CD4-positive, alpha-beta memory T cell (primary cell): ENCODE measurements at places on chromosomes 12 and 14. TPM values are rescaled to one million over a fixed set of nuclear protein-coding genes. Genes with fewer than 3 reads are reported as not detected.

The HNF1A gene
- polyA plus RNA-seq = not detected

The FAM222A gene
- 0.25 TPM for polyA plus RNA-seq

The CLECL1 gene
- polyA plus RNA-seq = 7.5 TPM

The OTUB2 gene
- polyA plus RNA-seq = 0.19 TPM

The CTSG gene
- not detected for polyA plus RNA-seq

- no peak for DNase-seq
Measured at GRCh38 chr14:36300337-36300736, 20.1 kb downstream of the MBIP start.

DNA sequence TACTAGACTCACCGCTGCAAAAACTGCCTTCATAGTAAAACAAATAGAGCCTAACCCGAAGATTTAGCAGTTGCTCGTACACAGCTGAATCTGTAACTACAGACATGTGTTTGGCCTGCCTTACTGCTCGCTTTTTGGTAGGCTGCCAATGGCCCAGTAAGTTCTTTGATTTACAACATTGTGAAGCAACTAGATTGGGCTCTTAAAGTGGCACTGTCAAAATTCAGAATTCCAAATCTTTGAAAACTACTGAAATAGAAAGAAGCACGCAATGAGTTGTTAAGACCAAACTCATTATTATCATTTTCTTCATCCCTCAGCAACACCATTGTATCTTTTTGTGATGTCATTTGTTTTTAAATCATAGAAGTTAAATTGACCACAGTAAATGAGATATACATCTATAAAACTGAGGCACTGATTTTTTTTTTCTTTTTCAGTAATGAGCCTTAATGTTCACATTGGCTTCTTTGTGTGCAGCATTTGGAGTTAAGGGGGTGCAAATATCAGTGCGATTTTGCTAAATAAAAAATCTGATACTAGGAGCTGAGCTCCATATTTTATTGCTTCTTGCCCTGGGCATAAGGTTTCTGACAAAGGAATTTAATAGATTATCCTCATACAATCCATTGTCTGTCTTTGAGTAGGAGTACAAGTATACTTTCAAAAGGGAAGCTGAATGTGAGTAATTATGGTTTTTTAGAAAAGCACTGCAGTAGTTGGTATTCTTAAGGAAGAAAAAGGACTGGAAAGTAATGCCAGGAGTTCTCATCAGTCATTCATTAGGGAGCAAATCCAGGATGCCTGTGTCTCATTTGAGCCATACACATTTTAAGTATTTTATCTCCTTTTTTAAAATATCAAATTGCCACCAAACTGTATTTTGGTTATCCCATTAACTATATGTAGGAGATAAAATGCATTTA is 138.5 kb downstream of the KICS2 start:
- DNase-seq = no peak

DNA sequence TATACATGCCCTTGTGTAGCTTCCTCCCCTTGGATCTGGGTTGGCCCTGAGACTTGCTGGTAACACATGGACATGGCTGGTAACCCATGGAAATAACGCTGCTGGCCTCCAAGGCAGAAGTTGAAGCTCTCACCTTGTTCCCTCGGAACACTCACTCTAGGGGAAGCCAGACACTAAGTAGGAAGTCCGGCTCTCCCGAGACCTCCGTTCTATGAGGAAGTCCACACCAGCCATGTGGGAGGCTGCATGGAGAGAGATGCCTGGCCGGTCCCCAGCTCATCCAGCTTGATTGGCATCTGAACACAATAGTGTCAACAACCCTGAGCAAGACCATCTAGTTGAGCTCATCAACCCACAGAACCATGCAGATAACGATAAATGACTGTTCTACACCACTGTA is 39.7 kb upstream of the VRK1 start:
- no peak for DNase-seq

DNA sequence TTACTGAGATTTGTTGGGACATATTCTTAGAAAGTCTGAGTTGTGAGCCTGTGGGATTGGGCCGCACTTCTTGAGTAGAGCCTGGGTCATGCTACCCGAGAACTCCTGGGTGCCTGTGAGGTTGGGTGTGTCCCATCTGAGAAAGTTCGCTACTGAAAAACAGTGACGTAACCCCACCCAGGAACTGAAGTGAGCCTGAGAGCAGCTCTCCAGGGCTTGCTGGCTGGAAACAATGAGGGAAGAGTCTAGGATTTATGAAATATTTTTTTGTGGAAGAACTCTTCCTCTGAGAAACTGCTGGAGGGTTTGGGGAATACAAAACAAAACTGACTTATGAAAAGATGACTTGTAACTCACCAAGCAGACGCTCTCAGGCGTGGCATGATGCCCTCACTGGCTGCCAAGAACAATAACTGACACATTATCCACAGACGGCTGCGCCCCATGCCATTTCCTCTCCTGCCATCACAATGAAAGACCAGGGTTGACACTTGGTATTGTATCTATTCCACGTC is 69.2 kb downstream of the RASSF3 start:
- peak; percentile 86 for DNase-seq

- DNase-seq = no peak
Measured at GRCh38 chr12:111457071-111457470, 51.3 kb downstream of the SH2B3 start.

GRCh38 chr14:20798318-20798717 is 4.3 kb downstream of the RNASE1 start:
- no peak for DNase-seq

GRCh38 chr12:52007158-52007921 is 594 bp downstream of the TAMALIN start:
- peak; percentile 79 for DNase-seq

- no peak for DNase-seq
Measured at GRCh38 chr12:108461058-108461660, 53.9 kb upstream of the FICD start.

DNA sequence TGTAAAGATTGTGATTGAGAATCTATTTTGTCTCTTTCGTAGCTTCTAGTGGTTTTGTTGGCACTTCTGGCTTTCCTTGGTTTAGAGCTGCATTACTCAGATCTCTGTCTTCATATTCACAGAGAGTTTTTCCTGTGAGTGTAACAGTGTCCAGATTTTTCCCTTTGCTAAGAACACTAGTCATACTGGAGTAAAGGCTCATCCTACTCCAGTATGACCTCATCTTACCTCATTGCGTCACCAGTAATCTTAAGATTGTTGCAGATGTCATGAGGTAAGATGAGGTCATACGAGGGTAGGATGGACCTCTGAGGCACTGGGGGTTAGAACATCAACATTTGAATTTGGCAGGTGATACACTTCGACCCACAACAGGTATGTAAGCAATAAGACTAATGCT is 461.2 kb downstream of the FLRT2 start:
- no peak for DNase-seq

GRCh38 chr12:58395056-58395455 is 453.7 kb downstream of the ATP23 start:
- no peak for DNase-seq

- no peak for DNase-seq
Measured at GRCh38 chr12:122040579-122041386, 19.1 kb downstream of the BCL7A start.

DNA sequence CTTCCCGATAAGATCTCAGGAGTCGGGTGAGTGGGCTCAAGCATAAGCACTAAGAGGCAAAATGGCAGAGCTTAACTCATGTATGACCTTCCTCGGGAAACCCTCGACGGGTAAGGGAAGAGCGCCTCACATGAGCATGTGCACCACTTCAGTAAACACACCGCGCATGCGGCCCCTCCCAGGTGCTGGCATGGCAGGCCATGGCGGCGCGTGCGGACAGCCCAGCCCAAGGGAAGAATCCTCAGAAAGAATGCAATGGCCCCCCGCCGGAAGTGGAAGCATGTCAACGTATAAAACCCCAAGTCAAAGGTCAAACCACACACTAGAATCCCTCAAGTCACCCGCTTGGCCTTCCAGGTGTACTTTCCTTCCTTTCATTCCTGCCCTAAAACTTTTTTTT is 6.6 kb upstream of the TNFAIP2 start:
- DNase-seq = no peak

GRCh38 chr12:131826097-131826928 is 1.9 kb upstream of the MMP17 start:
- no peak for DNase-seq

GRCh38 chr14:99447739-99448138 is 32.9 kb downstream of the SETD3 start:
- DNase-seq = no peak

DNA sequence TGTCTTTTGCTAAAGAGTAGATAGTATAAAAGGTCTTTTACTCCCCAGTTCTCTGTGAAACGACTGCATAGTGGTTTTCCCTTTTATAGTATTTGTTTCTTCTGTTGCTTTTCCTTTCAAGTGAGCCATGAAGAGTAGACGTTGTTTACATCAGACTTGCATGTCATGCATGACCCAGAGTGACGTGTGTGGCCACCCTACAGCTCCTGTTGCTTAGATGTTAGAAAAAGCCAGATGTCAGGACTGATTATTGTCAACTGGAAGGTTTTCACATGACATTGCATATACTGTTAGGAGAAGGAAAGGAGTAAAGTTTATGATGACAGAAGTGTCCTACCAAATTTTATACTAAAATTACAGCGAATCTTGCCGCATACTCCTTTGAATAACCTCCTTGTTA is 1.3 kb upstream of the RD3L start:
- DNase-seq = no peak

GRCh38 chr12:15458008-15458407 is 135.7 kb downstream of the PTPRO start:
- no peak for DNase-seq

DNA sequence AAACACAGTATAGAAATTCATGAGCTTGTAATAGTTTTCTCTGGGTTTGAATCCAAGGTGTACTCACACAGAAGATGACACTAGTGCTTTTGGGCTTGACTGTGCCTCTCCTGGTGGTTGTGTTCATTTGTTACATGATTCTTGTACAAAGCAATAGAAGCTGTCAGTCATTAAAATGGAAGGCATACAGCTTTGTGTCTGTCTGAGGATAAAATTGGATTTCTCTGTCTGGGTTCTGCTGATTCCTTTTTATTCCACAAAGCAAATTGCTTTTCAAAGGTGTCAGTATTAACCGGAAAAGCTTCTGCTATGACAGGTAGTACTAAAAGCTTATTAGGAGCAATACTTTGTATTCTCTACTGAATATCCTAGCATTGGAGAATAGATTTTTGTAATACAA is 361.2 kb downstream of the SLC6A15 start:
- no peak for DNase-seq

GRCh38 chr12:85191-85666 is 18.7 kb downstream of the IQSEC3 start:
- DNase-seq = no peak
